ENCODE measurements at places on chromosomes 5 and 9. TPM values are rescaled to one million over a fixed set of nuclear protein-coding genes. Genes with fewer than 3 reads are reported as not detected.

The LCN2 gene
- 0.14 TPM for total RNA-seq

DNA sequence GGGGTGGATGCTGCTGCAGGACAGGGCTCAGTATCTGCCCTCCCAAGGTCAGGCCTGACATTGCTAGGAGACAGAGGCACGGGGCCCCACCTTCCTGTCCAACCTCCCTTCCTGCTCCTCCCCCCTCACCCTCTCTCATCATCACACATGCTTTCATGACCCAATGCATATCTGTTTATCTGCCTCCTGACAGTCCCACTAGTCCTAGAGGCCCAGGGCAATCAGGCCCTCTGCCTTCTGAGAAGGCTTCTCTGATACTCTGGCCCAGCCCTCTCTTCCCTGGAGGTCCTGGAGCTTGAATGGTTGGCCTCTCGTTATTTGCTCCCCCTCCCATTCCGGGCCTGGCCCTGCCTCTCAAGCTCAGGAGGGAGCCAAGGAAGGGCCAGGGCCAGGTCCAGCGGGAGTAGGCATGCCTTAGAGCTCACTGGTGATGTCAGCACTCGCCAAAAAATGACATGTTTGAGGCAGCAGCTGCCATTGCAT, 90.6 kb upstream of the SAP30L start:
- DNase-seq, result no peak

DNA sequence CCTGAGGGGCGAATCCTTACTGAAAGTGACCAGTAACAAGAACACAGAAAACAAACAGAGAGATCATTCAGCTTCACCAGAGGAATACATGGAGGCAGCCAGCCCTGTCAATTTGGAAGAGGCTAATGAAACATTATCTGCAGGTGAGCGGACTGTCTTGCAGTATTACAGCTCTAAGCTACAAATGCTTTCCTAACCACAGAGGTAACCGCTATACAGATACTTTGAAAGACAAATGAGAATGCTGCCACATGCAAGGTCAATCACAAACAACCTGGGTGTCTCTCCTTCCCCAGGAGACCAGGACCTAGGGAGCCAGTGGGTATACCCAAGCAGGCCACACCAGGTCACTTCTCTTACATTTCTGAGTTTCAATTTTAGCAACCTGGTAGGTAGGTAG, 30.2 kb downstream of the EFNA5 start:
- DNase-seq, result no peak

DNA sequence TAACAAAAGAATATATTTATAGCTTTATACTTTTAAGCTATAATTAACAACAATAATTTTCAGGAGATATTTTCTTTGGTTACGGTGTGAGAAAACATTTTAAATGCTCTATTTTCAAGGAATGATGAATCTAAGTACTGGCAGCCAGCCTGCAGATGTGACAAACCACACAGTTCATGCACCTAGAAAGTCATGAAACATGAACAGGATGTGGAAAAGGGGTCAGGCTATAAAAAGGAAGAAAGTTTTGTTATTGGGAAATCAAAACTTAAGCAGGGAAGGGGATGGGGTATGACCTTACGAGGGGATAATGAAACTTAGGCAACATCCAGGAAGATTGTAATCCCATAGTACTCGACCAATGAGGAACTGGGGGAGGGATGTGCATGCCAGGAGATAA, 508.7 kb upstream of the GRAMD2B start:
- DNase-seq, result no peak

DNA sequence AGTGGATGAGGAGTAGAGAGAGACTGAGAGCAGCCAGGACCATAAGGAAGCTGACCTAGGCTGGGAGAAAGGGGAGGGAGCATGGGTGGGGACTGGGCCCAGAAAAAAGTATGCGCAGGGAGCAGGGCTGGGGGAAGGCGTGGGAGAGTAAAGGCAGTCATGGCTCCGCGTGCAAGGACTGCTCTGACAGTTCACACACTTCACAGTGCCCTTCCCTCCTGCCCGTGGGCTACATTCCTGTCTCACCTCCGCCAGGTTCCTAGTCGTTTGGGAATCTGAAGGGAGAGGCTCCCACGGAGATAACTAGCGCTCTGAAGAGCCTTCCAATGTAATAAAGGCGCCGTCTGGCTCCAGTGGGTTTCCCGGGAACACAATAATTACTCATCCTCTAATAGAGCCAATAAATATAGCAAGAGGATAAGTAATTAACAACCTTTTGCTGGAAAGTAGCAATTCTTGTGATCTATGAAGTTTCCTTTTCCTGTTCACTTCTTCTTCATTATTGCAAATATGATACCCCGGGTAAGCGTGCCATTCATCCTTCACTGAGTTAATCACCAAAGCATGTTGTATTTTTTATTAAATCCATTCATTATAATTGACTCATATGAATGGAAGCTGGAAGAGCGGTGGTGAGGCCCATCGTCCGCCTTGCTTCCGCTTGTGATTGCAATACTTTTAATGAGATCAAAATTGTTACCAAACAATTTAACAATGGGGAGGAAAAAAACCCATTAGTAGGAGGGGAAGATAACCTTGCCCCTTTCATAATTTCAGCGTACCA, 39.3 kb downstream of the TTLL11 start:
- no peak for DNase-seq

All from A172 (cell line).